NCI-H1092 (cell line): ENCODE measurements at places on chromosomes 7 and 10.

DNA sequence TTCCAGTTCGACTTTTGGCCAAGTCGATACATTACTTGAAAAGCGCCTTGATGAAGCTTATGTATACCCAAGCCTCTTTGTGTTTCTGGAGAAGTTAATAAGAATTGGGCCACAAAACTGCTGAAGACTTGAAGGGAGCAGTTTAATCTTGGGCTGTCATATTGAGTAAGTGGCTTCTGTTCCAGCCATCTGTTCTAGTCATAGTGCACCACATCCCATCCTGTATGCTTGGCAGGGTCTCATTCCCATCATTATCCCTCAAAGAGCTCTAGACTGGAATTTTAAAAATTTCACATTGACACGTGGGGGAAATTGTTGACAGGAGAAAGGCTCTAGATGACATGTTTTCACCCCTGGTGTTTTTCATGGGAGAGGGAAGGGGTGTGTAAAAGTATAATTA, 196.6 kb upstream of the PLPP4 start:
- DNase-seq = no peak

DNA sequence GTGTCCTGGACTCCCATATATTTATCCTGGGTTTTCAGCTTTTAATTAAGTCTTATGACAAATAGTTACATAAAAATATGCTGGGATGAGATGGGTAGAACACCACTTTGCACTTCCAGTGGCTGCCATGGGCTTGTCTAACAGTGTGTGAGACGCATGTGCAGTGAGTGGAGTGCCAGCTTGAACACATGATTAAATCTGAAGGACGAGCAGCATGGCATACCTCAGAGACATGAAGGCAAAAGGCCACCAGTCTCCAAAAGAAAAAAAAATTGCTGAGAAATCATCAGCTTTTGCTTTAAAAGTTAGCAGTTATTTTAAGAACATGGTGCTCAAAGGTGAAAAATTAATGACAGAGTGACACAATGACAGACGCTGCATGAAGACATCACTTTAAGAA, 139.0 kb upstream of the ADCY1 start:
- DNase-seq = no peak

GRCh38 chr10:114704679-114705078, 46.6 kb upstream of the ABLIM1 start:
- DNase-seq = no peak

DNA sequence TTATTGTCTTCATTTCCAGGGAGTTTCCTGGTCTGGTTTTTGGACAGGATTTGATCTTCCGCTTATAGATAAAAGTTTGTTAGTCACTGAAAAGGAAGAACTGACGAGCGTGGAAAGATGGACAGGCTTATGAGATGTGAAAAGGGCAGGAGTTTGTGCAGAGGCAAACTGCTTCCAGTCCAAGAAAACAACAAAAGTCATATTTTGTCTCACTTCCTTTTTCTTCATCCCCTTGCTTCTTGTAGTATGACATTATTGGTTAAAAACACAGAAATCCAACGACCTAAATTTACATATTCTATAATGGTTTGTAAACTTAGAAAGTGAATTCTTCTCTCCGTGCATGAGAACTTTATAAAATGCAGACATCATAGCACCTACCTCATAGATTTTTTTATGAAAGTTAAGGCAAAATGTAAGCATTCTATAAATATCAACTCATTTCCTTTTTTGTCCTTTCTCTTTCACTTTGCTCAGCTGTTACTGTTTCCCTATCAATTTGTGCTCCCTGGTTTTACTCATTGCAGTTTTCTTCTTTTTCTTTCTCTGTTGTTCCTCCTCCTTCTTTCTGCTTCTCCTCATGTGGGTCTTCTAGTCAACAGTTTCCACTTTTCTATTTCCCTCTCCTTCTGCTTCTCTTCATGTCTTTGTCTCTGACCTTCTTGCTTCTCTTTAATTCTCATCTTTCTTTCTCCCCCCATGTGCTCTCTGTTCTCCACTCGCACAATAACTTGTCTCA, 370.2 kb downstream of the ARL4A start:
- DNase-seq = no peak

DNA sequence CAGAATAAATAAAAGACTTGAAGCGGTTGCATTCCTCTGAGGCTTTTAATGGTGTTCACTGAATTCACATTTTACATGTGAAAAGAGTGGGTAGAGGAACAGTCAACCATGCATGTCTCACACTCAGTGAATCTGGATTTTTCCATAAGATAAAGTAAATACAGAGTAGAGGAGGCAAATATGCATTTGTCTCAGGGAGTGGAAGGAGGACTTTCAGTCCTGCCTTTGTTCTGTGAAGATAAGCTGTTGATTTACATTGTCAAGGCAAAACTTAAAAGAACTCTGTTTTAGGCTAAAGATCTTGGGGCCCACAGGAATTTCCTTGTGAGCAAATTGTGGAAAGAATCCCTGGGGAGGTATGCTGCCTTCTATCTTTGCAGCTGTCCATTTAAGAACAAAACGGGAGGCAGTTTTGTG, 825.3 kb upstream of the MBL2 start:
- DNase-seq = no peak

DNA sequence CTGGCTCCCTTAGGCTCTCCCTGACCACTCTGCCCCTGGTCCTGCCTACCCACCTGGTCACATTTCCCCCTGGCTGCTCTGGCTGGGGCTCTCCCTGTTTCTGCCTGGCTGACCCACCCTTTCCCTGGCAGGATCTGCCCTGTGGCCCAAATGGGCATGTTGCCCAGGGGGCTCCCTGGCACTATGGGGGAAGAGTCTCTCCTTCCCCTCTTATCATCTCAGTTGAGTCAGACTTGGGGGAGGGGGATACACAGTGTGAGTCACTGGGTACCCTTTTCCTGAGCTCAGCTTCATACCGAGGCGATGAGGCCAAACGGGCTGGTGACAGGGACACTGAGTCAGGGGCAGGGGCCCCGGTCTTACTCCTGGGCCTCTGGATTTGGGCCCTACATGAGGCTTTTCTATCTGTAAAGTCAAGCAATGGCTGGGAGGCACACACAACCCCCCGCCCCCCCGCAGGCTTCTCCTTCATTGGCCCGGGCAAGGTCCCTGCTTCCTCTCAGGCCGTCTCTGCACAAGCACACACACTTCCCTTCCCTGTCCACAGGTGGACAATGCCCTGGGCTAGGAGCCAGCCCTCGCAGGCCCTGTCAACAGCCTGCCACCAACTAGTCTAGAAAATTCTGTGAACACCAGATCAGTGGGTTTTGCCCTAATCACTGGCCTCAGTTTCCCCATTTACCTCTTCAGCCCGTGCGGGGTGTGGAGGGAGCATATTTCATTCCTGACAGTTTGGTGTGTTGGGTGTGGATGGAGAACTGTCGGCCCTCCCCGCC, 627 bp upstream of the FLNC start:
- DNase-seq = no peak

- peak; percentile 69 for DNase-seq
Observed at GRCh38 chr7:31782411-31782991, 95.5 kb downstream of the PPP1R17 start.

GRCh38 chr10:63788152-63788821, 267.1 kb downstream of the REEP3 start:
- DNase-seq = no peak

GRCh38 chr10:20811131-20811530, 86.0 kb downstream of the NEBL start:
- DNase-seq = no peak
